Frontal cortex (tissue), 4 donors: ENCODE measurements at places on chromosomes 6 and 20. TPM values are rescaled to one million over a fixed set of nuclear protein-coding genes. Genes with fewer than 3 reads are reported as not detected.

Gene LPA
- 1.2 TPM for total RNA-seq

Gene GNAS
- 481 TPM for total RNA-seq

Gene SCRT2
- total RNA-seq, result 1.6 TPM

Gene STMND1
- total RNA-seq, result not detected

Gene RSPO4
- total RNA-seq, result under 0.01 TPM
